ENCODE measurements at places on chromosomes 3 and 15.

DNA sequence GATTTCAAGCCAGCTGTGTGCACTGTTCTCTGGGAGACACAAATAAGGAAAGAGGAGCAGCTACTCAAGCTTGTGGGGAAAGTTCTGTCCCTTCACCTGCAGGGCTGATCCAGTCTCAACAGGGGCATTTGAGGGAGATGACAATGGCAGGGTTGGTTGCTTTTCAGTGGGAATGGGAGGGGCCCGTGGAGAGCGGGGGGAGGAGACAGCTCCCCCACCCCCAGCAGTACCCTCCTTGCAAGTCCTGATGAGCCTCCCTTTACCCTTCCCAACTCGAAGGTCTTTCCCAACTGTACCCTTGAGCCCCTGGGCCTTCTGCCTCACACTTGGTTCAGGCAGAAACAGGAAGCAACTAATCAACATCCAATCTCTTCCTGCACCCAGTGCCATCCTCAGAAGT is 71.8 kb upstream of the SNRPA1 start:
- DNase-seq = no peak

- no peak for DNase-seq
Measured at GRCh38 chr3:48034000-48034516, 17.8 kb upstream of the MAP4 start.

GRCh38 chr3:48125013-48125705 is 63.1 kb downstream of the CDC25A start:
- no peak for DNase-seq

DNA sequence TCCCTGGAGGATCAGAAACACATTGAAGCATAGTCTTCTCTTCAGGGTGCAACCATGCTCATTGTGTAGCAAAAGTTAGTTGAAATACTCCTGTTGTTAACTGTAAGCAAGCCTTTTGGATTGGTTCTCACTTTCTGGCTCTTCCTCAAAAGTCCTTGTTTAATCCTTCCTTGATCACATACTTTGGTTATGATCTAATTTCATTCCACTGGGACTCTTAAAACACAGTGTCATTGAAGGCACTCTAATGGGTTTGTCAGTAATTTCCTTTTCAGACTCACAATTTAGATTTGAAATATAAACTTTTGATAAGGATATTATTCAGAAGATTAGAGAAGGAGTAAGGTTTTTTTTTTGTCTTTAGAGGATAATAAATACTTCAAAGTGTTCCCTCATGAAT is 451.7 kb upstream of the SGO1 start:
- DNase-seq = no peak

GRCh38 chr3:24756101-24756888 is 261.6 kb upstream of the THRB start:
- DNase-seq = no peak

DNA sequence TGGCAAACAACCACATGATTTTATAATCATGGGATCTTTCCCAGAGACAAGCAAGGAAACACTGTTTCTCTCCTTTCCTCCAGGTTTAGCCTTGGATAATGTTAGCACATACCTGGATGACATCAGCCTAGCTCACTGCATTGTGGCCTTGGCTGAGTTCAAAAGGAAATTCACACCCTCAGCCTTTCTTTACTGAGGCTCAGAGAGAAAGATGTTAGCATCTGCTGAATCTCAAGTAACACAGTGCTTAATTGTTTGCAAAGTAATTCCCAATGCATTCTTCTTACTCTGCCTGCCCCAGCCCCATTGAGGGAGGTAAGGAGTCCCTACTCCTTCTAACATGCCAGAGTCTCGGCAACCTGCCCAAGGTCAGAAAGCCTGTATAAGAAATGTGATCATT is 432.2 kb upstream of the LMCD1 start:
- no peak for DNase-seq

DNA sequence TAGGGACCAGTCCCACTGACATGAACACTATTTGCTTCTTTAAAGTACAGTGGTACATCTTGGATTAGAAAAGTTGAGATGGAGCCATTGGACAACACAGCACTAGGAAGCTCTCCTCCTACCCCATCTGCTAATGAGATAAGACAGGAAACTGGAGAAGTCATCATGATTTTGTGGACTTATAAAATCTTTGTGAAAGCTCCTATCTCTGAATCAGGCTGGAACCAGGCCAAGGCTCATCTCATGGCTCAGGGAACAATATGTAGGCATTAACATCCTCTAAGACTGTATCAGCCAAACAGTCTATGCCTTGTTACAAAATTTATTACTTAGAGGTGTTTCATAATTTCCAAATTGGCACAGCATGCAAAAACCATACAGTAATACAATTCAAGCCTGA is 84.1 kb downstream of the BOC start:
- no peak for DNase-seq

DNA sequence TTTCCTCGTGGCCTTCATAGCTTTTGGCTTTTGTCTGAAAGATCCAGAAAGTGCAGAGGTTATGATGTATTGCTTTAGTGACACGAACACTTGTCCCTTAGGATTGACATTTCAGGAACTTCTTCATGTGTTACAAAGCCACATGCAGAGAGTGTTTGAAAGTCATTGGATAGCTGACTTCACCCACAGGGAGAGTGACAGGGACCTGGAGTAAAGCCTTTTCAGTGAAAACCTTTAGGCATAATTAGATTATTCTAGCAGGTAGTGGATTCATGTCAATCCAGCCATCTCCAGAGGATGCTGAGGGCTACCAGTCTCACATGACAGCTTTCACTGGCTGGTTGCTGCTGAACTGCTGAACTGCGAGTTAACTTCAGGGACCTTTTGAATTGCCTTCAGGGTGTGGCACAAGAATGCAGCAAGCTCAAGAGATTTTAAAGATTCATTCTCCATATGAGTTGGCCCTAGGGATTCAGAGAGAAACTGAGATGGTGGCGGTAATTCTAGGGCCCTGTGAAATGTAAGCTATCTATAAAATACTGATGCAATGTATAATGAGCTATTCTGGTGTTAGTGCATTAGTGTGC is 267.0 kb upstream of the GOLIM4 start:
- DNase-seq = no peak

- DNase-seq = no peak
Measured at GRCh38 chr3:11558918-11559815, 84.5 kb downstream of the VGLL4 start.

- no peak for DNase-seq
Measured at GRCh38 chr15:63900306-63900705, 66.6 kb upstream of the HERC1 start.

DNA sequence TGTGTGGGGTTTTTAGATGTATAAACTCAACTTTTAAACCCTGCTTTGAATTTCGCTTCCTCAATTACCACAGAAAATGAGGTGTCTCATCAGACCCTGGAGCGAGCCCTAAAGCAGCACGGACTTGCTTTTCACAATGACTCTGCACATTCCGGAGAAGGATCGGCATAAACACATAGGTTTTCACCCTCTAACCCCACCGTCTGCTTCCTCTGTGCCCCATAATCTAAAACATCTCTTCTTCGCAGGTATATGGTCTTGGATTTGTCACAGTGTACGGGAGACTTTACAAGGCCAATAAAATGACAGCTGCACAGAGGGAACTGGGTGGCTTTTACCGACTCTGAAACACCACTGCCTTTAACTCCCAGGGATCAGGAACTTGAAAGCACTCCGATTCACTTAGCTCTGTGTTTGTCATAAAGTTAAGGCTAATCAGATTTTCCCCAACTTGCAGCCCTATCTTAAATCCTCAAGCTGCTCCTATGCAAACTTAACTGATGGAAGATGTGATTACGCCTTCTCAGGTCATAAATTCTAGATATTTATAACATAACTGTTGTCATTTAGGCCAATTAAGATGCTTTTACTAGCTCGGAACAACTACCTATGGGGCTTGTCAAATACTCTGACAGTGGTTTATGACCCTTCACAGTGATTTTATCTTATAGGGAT is 133.4 kb upstream of the WNT5A start:
- no peak for DNase-seq

- no peak for DNase-seq
Measured at GRCh38 chr15:91940496-91941381, 87.2 kb downstream of the SLCO3A1 start.

DNA sequence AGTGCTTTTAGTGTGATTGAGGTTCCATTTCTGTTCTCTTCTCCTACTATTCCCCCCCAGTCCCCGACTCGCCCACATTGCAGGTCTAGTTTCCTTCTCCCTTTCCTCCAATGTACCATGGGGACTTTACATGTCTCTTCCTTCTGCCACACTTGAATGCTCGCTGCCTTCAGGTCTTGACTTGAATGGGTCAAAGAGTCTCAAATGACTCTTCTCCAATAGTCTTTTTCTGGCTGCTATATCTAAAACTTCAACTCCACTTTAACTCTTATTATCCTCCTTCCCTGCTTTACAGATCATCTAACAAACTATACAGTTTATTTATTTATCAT is 213.9 kb upstream of the SLC2A2 start:
- DNase-seq = no peak

Measured in progenitor cell of endocrine pancreas (in vitro differentiated cells).